ENCODE measurements at places on chromosomes 3 and 15.
A peak's percentile ranks its signal among the peaks of the same experiment; 100 is the strongest.

GRCh38 chr15:57477736-57478522 lies 101.6 kb downstream of the CGNL1 start:
- no peak for DNase-seq

DNA sequence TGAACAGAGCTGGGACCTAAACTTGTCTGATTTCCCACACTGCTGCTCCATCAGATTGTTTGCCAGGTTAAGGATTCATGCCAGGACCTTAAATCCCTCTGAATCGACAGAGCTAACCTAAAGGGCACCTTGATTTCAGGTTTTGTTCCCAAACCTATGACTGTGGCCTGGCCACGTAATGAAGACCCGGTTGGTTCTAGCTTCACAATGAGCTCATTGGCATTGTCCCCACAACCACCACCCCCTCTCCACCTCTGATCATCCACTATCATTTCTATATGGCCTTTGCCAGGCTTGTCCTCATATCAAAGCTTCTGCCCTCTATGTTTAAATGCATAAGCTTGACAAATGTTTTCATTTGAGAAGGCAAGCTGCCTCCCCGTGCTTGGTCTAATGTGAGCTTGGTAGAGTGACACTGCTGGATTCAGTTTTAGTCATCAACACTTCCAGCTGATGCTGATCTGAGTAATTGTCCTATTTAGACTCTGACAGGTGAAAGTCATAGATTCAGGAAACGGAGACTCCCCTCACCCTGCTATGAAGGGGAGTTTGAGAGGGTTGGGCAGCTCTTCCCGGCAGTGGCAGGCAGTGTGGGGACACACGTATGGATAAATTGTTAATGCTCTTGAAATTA lies 407.1 kb upstream of the CFAP20DC start:
- DNase-seq, result no peak

- no peak for DNase-seq
Measured at GRCh38 chr3:63968612-63969350, 54.5 kb downstream of the PSMD6 start.

DNA sequence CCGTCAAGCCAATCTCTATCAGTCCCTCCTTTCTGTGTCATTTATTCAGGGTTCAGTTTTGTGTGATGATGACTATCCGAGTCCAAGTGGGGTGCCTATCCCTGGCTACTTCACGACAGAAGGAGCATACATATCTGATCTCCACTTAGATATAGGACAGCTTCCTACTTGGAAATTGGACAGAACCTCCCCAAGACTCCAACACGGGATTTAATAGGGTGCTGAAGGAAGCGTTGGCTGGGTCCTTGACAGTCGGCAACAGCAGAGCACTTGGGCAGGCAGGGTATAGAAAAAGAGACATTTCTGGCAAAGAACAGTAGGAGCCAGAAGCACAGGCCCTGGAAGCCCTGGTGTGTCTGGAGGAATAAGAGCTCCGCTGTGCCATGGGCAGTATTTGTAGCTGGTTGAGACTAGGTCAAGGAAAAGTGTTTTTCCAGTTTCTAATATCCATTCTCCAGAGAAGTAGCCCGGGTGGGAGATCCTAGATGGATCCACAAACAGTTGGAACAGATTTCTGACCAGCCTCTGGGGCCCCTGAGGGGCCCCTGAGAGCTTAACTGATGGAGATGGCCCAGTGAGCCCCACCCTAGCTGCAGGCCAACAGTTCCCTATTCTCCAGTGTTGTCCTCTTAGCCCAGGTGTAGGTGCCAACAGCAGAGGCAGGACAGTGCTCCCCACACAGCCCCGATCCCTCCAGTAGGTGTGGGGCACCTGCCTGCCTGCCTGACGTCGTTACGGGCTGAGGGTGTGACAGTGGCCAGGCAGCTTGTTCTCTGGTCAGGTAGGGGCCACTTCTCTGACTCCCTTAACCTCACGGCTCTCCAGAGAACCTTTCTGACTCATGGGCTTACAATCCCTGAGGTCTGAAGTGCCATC lies 130.8 kb downstream of the CHCHD6 start:
- no peak for DNase-seq

DNA sequence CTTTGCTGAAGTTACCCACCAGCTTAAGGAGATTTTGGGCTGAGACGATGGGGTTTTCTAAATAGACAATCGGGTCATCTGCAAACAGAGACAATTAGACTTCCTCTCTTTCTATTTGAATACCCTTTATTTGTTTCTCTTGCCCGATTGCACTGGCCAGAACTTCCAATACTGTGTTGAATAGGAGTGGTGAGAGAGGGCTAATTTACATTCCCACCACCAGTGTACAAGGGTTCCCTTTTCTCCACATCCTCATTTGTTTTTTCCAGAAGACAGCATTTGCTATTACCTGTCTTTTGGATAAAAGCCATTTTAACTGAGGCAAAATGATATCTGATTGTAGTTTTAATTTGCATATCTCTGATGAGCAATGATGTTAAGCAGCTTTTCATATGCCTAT lies 329.9 kb upstream of the TPRG1 start:
- no peak for DNase-seq

GRCh38 chr3:107265526-107265925 lies 111.7 kb upstream of the CCDC54 start:
- no peak for DNase-seq

GRCh38 chr15:51759557-51760070 lies 8.2 kb downstream of the TMOD2 start:
- no peak for DNase-seq

GRCh38 chr3:112030901-112031300 lies 3.6 kb upstream of the TMPRSS7 start:
- no peak for DNase-seq

GRCh38 chr3:184635126-184635525 lies 73.5 kb downstream of the EPHB3 start:
- DNase-seq, result no peak

GRCh38 chr3:40597441-40597840 lies 72.7 kb downstream of the ZNF621 start:
- no peak for DNase-seq

DNA sequence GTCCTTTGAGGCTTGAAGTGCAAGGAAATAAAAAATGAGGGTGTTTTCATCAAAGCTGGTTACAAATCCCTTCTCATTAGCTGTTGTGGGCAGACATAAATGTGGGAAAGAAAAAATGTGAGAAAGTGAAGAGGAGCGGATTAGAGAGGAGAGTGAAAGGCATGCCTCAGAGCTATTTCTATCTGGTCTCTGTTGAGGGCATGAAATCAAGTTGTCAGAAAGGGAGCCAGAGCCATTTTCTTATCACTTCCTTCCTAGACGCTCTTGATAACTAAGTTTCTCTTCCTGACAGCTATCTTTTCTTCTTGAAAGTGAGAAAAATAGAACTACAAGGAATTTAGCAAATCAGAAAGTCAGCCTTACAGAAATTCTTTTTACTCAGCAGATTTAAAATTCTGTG lies 20.8 kb upstream of the CAPN3 start:
- DNase-seq, result no peak

DNA sequence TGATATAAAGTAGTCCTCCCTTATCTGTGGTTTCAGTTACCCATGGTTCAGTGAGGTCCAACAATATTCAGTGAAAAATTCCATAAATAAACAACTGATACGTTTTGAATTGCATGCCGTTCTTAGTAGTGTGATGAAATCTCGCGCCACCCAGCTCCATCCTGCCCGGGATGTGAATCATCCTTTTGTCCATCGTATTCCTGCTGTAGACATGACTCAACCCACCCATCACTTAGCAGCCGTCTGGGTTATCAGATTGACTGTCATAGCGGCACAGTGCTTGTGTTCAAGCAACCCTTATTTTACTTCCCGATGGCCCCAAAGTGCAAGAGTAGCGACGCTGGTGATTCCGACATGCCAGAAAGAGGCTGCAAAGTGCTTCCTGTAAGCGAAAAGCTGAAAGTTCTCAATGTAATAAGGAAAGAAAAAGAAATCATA lies 48.0 kb upstream of the MEX3B start:
- DNase-seq, result no peak

DNA sequence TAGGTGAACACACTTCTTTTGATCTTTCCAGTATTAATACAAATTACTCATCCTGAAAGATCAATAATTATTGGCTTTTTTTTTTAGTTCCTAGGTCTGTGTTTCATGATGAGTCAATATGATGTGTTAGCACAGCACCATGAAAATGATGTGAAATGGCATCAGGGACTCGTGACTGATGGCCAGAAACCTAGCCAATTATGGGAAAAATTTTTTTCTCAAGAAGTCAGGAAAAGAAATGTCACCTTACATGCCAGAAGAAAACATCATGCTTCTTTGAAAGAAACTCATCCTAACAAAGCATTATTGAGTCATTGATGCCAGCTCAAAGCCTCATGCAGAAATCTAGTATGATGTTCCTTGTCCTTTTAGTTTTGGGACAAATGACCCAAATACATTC lies 468.3 kb upstream of the CBLB start:
- no peak for DNase-seq

DNA sequence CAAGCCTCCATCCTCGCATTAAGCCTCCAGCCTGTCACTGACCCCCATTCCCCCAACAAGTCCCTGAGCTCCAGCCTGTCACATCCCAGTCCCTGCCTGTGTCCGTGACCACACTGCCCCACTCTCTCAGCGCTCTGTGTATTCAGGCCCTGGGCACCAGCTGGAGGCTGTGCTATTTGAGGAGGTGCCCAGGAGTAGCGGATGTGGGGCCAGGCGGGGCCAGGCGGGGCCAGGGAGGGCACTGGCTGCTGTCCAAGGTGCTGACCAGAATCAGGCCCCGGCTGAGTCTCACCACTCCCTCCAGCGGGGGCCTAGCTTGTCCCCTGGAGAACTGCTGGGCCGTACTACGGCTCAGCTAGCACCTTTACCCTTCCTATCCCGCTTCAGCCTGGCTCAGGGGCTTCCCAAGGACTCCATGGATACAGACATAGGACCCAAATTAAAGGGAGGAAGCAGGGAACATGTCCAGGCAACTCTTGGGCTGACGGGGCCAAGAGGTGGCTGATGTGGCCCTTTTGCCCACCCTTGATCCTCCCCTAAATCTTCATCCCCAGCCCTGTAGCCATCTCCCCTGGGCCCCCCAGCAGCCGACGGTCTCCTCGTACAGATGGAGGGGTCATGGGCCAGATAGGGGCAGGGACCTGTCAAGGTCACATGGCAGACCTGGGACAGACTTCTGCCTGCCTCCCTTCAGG lies 1.1 kb downstream of the HHATL start:
- DNase-seq, result peak; percentile 93

GRCh38 chr15:77420610-77421369 lies at the start of gene HMG20A:
Gene HMG20A, plus strand, starts transcription at chr15:77420888. Its CDS starts 37,520 bp downstream, at chr15:77458408.
- peak; percentile 67 for DNase-seq

DNA sequence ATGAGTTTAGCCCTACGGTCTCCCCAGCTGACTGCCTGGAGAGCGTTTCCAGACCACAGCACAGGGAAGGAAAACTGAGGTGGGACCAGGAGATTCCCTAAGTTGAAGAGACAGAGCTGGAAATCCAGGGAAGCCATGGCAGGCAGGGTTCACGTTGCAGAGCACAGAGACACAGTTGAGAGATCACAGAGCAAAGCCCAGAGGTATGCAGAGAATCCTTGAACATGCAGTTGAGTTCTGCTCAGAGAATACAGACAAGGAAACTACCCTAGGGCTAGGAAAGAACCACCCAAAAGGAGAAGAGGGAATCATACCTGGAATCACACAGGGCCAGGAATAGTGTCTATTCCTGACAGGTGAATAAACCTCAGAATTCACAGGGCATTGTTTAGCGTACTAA lies 14.3 kb downstream of the SLC28A1 start:
- DNase-seq, result no peak

- DNase-seq, result no peak
Measured at GRCh38 chr15:49492830-49493229, 69.8 kb downstream of the FGF7 start.

- DNase-seq, result no peak
Measured at GRCh38 chr3:128313935-128314334, 152.8 kb downstream of the DNAJB8 start.

GRCh38 chr3:165148876-165149441 lies 47.2 kb downstream of the SLITRK3 start:
- DNase-seq, result no peak

DNA sequence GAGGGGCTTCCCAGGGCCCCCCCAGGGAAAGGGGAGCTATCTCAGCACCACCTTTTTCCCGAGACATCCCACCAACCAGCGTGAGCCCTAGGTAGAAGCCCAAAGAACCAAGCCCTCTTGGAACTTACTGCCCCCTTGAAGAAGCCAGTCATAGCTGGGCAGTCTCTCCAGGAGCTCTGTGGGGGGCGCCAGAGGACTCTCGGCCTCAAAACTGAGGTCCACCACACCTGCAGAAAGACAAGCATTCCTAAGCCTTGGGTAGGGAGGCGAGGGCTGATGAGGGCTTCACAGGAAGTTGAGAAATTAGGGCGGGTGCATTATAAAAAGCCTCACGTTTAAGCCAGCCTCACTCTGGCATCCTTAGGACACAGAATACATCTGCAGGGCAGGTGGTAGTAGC lies 9.0 kb downstream of the SSUH2 start:
- no peak for DNase-seq

GRCh38 chr3:42013691-42014457 lies 52.0 kb upstream of the ULK4 start:
- no peak for DNase-seq

- DNase-seq, result no peak
Measured at GRCh38 chr3:101988596-101988995, 139.3 kb downstream of the NFKBIZ start.

- DNase-seq, result no peak
Measured at GRCh38 chr3:21377071-21377769, 373.8 kb downstream of the ZNF385D start.

- DNase-seq, result no peak
Measured at GRCh38 chr3:41364736-41365135, 165.4 kb downstream of the CTNNB1 start.

GRCh38 chr15:92574161-92574560 lies 81.4 kb downstream of the FAM174B start:
- no peak for DNase-seq

- DNase-seq, result no peak
Measured at GRCh38 chr3:120440762-120441161, 10.0 kb downstream of the FSTL1 start.

- no peak for DNase-seq
Measured at GRCh38 chr3:152122851-152123250, 145.9 kb upstream of the MBNL1 start.

GRCh38 chr3:37297459-37297858 lies 123.1 kb upstream of the LRRFIP2 start:
- DNase-seq, result no peak

DNA sequence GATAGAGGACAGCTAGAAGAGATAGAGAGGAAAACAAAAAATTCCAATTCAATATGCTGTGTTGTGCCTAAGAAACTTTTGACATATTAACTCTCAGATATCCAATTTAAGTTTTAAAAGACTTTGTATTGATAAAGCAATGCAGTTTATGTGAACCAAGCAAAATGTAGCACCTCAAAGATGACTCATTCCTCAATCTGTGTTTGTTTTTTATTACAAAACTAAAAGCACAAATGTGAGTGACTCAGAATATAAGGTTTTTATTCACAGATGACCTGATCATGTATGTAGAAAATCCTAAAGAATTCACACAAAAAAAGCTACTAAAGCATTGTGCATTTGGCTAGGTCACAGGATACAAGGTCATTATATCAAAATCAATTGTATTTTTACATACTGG lies 11.1 kb downstream of the HCLS1 start:
- DNase-seq, result no peak

GRCh38 chr3:62574266-62574898 lies 201.0 kb upstream of the FEZF2 start:
- DNase-seq, result no peak

GRCh38 chr3:4985330-4986174 lies 6.3 kb downstream of the BHLHE40 start:
- DNase-seq, result peak; percentile 11

- no peak for DNase-seq
Measured at GRCh38 chr3:135326851-135327250, 531.8 kb downstream of the EPHB1 start.

GRCh38 chr15:69232144-69232543 lies 66.6 kb upstream of the PAQR5 start:
- DNase-seq, result no peak

GRCh38 chr3:158771982-158772381 lies 29.9 kb upstream of the MFSD1 start:
- DNase-seq, result no peak

Data from Ammon's horn (tissue), 1 donor.